ENCODE measurements at places on chromosomes 2 and 18.

GRCh38 chr2:128775914-128776285, 457.2 kb upstream of the HS6ST1 start:
- DNase-seq = no peak

DNA sequence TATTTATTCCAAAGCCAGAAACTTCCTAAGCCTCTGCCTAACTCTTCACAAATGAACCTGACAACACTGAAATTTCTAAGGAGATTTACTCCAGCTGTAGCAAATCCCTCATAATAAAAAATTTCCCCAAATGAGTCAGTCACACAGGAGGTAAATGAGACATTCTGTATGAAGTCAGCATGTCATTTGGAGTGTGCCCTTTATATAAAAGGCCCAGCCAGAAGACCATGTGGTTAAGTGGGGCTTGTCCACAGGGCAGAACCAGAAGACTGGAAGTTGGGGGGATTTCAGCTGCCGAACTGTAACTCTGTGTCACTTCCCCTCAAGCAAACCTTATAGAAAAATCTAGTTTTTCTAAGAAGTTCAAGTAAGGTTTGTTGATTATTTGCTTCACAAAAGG, 30.2 kb downstream of the NRP2 start:
- DNase-seq = no peak

- DNase-seq = peak; percentile 17
Measured at GRCh38 chr2:215750763-215751162, 262.6 kb downstream of the MREG start.

DNA sequence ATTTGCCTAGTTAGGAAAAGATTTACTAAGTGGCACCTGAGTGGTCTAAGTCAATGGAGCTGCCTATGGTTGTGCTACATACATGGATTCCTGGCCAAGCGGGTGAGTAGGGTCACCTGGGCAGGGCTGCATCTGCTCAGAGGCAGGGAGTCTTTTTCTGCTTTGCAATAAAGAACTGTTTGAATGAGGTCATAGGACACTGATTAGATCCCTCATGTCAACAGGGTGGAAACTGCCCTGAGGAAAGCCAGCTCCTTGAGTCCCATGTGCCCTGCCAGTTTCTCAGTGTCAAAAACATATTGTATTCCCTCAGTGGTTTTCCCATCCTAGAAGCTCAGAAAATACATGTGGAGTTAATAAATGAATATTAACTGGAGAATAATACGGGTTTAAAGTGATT, 4.6 kb downstream of the LAMA3 start:
- DNase-seq = no peak

- no peak for DNase-seq
Measured at GRCh38 chr2:239402666-239403065, 1.8 kb upstream of the HDAC4 start.

- peak; percentile 22 for DNase-seq
Measured at GRCh38 chr2:12433626-12433990, 283.1 kb upstream of the TRIB2 start.

GRCh38 chr2:137262594-137262993, 497.2 kb downstream of the THSD7B start:
- DNase-seq = no peak

GRCh38 chr2:131801210-131801744, 273.6 kb downstream of the CCDC74A start:
- DNase-seq = no peak

GRCh38 chr2:189709501-189710221, 35.2 kb downstream of the ANKAR start:
- DNase-seq = no peak

GRCh38 chr2:200615247-200615646, 29.4 kb downstream of the AOX1 start:
- DNase-seq = no peak

DNA sequence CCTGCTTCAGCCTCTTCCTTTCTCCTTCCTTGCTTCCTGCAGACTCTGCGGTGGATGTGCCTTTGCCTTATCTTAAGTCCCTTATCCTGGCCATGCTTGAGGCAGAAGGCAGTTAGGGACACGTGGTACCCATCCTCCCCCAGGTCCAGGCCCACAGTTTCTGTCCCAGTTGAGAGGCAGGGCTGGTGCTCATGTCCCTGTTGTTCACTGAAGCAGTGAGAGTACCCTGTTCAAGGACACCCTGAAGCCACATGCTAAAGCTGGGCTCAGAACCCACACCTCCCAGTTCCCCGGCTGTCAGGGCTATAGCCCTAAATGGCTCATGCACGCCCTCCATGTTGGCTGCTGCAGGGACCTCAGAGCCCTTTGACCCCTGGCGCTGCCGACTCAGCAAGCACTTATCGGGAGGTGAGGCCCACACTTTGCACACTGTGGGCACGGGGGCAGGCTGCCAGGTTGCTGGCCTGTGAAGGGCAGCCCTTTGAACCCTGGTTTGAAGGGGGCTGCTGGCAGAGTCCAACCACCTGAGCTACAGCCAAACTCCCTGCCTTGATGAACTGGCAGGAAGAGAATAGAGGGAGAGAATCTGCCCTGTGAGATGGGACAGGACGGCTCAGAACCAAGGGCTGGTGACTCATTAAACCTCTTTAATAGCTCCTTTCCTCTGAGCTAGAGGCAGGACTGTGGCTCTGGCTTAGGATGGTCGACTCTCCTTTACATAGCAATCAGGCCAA, 6.3 kb downstream of the KHK start:
- no peak for DNase-seq

- no peak for DNase-seq
Measured at GRCh38 chr18:80176334-80177073, 67.4 kb downstream of the ADNP2 start.

DNA sequence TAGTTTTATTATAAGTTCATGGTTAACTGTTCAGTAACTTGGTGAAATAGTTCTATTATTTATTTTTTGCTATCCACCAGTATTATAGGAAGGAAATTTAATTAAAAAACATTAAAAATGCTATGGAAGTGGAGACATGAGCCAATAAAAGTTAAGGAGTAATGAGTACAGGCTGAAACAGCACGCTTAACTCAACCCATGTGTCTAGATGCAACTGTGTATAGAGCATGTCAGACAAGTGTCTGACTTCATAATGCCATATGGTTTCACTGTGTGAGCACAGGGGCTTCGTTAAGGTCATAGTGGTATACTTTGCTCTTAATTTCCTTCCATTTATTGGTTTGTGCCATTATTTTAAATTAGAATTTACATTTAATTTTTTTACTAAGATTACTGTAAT, 566.8 kb upstream of the NRP2 start:
- DNase-seq = no peak

DNA sequence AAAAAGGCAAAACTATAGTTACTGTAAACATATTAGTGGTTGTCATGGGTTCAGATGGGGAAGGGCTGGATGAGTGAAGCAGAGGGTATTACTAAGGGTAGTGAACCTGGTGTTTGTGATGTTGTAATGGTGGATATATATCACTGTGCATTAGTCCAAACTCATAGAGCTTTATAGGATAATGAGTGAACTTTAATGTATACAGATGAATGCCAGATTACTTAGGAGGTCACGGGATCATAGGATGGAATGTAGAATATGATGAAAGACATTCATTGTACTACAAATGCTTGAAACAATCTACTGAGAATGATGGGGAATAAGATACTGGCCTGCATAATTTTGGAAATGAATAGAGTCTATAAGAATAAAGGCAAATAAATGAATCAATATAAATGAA, 226.7 kb upstream of the ZNF804A start:
- DNase-seq = no peak

DNA sequence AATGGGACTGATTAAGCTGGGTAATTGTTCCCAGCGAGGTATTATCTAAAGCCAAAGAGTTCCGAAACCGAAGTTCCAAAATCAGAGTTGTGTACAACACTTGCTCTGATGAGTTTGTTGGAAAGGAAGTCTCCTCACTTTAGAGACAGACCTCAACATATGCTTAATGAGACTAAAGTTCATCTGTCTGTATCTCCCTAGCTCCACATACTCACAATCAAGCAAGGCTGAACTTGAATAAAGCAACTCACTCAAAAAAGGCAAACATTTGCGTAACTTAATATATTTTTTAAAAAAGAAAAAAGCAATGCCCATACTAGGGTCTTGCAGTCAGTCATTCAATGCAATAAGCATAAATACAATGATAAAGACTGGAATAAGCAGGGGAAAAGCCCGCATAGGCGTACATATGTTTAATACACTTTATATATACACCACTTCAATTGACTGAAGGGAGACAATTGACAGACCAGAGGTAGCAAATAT, 60.0 kb downstream of the IRS1 start:
- no peak for DNase-seq

GRCh38 chr2:46162329-46163097, 134.7 kb upstream of the EPAS1 start:
- no peak for DNase-seq
